ENCODE measurements at places on chromosomes 7 and 10.
A peak's percentile ranks its signal among the peaks of the same experiment; 100 is the strongest.

DNA sequence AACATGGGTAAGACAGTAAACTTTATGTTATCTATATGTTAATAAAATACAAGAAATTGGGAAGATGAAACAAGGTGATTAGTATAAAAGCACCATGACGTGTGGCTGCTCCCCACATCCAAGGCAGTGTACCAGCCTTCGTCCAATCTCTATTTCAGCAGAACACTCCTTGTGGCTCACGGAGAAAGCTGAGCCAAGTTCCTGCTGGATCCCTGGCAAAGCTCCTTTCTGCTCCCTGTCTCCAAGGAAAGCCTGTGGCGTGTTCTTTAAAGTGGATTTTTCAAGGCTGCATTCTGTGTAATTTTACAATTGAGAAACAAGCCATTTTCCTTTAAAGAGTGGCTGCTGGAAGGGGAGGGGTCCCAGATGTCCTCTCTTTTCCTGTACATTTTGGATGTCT is 467.3 kb downstream of the PTPRN2 start:
- DNase-seq = no peak

- DNase-seq = no peak
Observed at GRCh38 chr7:128889121-128889520, 21.4 kb downstream of the KCP start.

DNA sequence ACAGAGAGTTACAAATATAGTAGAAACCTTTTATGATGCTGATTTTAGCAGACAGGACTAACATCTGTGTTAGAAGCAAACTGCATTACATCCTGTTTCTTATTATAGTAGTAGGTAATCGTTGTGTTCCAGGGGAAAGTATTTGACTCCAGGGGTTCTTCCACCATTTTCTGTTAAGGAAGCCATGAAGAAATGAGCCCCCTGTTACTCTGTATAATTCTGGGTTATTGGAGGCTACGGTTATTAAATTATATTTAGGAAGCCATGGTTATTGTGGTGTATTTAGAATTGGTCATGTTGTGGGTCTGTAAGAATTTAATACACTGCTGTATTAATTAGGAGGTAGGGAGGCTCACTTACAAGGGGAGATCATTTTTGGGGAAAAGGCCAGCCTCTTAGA is 175.8 kb upstream of the AGK start:
- DNase-seq = no peak

DNA sequence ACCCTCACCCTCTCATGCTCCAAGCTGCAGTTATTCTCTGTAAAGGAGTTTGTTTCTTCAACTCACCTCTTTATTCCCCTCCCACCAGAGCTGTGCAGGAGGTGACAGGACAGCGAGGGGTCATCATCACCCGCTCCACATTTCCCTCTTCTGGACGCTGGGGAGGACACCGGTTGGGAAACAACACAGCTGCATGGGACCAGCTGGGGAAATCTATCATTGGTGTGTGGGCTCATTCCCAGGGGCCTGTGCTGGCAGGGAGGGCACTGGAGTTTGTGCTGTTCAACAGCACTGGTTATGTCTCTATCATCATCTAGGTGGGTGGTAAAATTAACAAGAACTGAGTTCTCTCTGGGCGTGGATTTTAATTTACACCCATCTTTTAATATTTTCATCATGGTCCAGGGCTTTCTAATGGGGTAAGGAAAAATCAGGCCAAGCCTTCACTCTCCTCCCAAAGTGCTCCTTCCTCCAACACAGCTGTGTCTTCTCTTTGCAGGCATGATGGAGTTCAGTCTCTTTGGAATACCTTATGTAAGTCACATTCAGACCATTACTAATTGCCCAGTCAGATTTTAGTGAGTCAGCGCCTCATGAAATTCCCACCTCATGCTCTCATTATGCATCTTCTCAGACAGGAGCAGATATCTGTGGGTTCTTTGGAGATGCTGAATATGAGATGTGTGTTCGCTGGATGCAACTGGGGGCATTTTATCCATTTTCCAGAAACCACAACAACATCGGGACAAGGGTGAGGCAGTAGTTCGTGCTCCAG is 61.6 kb downstream of the PRSS58 start:
- no peak for DNase-seq

DNA sequence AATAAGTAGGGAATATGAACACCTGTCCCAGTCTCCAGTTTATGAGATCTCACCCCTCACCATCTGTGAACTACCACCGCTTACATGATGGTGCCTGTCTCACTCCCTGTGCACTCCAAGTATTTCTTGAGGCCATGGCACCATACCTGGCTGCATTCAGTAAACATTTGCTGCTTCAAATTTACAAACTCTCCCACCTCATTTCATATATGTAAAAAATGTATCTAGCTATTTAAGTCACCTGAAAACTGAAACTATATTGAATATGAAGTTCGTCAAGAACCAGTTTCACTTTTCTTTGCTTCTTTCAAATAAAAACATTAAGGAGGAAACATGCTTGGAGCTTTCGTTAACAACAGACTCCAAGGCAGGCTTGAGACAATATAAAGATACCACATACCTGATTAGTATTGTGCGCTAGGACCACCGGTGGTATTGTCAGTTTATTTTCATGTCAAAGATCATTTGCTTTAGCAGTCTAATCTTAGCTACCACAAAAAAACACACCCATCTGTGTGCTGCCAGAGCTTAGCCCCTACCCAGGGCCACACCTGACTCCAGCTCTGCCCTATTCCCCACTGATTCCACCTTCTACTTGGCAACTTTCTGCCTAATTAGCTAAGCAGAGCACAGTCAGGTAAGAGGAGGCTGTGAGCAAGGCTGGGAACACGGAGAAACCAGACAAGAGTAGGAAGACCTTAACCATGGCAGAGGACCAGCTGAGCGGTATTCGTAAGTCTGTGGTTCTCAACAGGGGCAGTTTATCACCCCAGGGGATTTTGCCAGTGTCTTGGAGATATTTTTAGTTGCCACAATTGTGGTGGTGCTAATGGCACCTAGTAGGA is 92.0 kb downstream of the ZFAND4 start:
- peak; percentile 40 for DNase-seq

GRCh38 chr10:84846658-84847316 is 518.4 kb downstream of the CCSER2 start:
- DNase-seq = no peak

DNA sequence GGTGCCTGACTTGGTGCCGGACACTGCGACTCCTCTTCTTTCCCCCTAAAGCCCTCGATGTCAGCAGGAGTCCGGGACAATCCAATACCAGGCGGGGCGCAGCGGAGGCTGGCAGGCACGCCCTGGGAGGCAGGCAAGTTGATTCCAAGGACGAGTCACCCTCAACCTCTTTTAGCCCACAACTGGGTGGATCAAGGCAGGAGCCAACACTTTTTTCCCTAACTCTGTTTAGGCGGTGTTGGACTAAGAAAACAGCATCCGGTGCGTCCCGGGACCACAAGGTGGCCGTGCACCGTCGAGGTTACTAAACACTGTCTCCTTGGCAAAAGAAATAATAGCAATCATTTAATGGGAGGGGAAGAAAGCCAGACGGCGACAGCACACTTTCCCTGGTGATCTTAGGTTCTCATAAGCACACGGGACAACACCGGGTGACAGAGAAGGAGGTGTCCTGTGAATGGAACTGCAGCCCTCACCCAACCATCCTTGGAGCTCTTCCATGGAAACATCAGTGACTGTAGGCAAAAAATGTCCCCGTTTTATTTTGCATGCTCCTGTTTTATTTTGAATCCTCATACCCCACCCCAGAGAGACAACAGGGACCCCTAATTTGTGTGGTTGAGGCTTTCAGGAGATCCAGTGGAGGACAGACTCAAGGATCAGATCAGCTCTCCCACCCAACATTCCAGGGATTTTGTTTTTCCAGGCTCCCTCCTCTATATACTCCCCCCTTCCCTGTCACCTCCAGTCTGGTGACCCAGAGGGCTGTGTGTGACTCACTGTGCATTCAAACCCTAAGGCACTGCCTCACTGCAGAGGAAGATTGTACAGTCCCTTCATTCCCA is 1.3 kb upstream of the CALCR start:
- DNase-seq = peak; percentile 5

GRCh38 chr10:12566161-12567115 is 217.1 kb downstream of the CAMK1D start:
- no peak for DNase-seq

GRCh38 chr10:77649333-77650331 is 12.0 kb upstream of the KCNMA1 start:
- DNase-seq = no peak

GRCh38 chr10:78476844-78477243 is 443.2 kb downstream of the RPS24 start:
- peak; percentile 2 for DNase-seq

DNA sequence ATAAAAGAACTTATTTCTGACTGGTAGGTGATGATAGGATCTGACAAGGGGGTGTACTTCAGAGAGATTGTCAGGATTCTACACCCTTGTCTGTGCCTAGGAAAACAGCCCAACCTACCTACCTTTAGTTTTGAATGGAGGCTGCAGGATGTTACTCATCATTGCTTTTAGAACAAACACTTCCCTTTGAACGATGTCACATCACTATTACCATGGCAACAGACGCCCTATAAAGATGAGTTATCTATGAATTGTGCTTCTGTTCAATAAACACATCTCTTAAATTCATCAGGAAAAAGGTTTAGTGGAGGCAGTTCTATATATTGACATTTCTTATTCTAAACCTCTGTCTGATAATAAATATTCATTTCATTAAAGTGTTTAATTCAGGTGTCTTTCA is 362.4 kb downstream of the CNTNAP2 start:
- DNase-seq = no peak

DNA sequence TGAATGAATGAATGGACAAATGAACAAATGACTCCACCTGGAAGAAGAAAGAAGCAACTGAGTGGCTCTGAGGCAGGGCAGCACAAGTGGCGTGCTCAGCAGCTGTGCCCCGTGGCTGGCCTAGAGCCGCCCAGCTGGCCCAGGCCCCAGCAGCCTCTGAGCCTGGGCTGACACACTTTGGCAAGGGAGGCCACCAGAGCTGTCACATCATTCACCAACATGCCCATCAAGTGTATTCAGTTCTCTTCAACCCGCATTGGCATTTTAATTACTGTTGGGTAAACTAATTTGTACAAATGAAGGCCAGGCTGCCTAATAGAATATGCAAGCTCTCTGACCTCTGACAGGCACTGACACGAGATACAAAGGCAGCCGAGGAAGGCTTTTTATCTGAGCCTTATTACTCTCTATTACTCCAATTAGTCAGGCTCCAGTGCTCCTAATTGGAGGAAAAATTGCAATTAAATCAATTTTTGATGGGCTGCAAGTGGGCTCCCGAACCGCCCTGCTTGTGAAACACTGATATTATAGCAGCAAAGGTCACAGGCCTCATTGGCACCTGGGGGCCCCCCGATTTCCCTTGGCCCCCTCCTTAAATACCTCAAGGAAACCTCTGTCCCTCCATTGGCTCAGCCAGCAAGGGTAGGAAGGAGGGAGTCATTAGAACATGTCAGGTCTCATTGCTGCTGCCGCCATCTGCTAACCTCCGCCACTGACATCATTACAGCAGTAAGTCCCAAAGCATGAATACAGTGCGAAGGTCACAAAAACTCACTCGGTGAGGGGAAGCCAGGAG is 41.9 kb downstream of the DPCD start:
- DNase-seq = no peak

DNA sequence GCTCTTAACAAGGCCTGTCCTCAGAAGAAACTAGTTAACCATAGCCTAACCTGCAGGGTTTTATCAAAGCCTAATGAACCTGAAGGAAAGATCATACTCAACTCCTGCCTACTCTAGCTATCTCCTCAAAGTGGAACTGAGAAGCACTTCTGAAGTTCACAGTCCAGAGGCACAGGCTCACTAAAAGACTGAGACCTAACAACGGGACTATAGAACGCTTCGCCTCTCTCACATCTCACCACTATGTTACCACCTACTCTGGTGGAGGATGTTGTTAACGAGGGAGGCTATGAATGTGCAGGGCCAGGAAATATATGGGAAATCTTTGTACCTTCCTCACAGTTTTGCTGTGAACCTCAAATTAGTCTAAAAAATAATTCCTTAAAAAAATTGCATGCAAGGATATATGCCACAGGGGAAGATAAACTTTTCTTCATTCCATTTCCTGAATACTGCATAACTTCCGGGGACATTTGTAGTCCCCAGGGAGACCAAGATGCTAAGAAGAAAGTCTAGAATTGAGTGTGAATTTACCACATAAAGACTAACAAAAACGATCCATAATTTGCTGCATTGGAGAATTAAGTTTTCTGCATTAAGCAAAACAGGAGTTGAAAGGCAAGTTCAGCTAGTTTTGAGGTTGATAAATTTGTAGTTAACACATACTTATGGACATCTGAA is 21.6 kb downstream of the LIPJ start:
- no peak for DNase-seq

DNA sequence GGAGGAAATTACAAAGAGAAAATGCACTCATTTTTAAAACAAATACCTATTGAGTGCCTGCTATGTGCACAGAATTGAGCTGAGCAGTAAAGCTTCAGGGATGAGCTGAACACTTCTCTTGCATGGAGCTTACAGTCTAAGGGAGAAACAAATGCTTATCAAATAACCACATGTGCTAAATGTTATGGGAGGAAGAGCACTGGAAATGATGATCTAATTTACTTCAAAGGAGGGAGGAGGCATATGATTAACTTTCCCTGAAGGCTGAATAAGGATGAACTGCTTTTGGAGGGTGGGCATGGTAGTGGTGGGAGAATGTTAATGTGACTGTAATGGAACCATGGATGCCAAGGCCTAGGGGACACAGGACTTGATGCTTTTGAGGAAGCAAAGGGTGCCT is 168.2 kb downstream of the POU6F2 start:
- no peak for DNase-seq
